ENCODE measurements at places on chromosomes 3 and 15.

- peak; percentile 28 for DNase-seq
Observed at GRCh38 chr3:46923559-46924350, 46.2 kb downstream of the PTH1R start.

DNA sequence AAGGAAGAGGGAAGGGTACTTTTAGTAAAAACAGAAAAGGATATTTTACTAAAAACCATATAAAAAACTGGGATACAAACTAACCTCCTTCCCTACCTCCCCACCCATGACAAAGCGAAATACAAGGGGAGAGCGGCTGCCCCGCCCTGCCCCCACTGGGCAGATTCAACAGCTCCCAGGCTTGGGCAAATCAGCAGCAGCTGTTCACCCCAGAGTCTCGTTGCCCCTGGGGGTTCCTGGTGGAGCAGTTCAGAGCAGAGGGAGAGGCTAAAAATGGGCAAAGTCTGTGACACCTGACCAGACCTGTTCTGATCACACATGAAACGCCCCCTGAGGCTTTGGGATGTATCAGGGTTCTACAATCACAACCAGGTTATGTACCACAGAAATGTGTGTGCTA lies 2.5 kb upstream of the ETFA start:
- DNase-seq = no peak

DNA sequence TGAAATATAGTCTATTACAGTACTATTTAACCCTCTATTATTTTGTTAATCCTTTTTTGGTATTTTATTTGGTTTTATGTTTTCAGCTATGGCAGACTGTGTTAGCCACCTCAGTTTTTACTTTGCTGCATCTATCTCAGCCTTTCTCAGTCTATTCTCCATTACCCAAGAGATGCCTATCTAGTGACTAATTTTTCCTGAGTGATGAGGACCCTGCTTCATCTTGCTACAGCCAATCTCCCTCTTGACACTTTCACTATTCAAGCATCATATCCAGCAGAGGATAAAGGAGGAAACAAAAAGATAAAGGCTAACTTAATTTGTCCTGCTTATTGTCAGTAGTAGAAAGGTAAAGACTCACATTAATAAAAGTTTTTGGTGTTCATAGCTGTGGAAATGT lies 141.8 kb upstream of the NECTIN3 start:
- DNase-seq = no peak

DNA sequence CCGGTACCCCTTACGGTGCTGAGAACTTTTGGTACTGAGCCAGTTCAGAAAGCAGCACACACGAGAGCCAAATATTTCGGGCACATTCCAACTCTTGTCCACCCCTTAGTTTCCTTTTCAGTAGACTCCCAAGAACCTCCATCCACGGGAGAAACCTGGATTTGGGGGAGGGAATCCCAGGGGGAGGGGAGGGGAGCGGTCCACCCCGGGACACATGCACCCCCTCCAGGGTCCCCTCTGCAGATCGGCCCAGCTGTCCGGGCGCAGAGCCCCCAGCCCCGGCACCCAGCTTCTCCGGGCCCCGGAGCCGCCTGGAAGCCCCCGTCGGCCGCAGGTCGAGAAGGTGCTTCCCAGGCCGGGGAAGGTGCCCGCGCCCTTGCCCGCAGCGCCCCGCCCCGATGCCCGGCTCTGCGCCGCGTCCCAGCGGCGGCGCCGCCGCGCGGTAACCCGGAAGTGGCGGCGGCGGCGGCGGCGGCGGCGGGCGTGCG lies 455 bp upstream of the ABHD17C start:
- no peak for DNase-seq

DNA sequence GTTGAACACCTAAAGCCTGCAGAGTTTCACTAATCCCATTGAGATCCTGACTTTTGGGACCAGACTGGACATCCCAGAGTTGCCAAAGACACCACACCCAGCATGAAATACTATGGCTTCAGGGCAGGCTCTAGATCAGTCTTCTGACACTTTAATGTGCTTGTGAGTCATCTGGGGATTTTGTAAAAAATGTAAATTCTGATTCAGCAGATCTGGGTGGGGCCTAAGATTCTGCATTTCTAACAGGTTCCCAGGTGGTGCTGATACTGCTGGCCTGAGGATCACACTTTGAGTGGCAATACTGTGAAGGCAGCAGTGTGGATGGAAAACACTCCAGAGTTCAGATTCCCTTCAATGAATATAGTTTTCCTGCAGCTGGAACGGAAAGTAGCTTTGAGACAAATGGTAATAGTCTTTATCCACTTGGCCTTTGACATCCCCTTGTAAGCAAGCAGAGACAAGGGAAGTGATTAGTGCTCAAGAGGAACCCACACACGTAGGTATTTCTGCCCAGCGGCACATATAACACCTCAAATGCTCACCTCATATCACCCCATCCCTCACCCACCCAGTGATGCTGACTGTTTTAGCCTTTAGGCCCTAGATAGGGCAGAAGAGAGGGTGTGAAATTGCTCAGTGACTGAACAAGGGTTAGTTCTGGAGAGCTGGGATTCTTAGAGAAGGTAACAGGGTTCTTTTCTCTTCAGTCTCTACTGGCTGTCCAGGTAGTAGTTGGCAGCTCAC lies 51.5 kb upstream of the GSK3B start:
- DNase-seq = no peak

DNA sequence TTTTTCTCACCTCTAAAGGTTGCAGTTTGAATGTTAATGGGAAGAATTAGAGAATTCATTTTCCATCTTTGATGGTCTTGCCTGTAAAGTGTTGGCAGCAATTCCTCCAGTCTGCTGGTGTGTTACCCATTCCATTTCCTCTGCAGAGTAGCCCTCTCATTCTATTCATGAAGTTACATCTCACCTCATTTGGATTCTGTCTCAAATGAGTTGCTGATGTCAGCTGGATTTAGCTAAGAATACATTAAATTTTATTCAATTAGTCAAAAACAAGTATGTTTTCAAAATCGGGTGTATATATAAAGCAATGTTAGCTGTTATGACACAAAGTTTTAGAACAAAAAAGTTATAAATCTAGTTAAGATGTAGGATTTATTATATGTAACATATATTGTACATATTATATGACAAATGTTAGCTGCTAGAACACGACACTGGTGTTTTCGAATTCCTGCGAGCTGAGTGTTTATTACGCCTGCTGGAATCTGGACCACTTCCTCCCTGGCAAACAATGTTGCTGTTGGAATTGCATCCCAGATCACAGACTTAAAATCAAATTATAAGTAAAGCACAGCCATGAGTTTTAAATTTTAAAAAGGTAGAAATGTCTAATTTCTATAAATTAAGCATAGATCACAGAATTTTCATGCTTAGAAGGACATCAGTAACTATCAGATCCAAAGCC lies 516.2 kb downstream of the OCA2 start:
- DNase-seq = no peak

- no peak for DNase-seq
Observed at GRCh38 chr3:189123595-189124387, 48.0 kb upstream of the TPRG1 start.
